Stimulated activated CD8-positive, alpha-beta memory T cell treated with anti-CD3 and anti-CD28 coated beads, Interleukin-15, amount 100 ng/mL, for 24 hours (primary cell): ENCODE measurements at places on chromosomes 6 and 20.

DNA sequence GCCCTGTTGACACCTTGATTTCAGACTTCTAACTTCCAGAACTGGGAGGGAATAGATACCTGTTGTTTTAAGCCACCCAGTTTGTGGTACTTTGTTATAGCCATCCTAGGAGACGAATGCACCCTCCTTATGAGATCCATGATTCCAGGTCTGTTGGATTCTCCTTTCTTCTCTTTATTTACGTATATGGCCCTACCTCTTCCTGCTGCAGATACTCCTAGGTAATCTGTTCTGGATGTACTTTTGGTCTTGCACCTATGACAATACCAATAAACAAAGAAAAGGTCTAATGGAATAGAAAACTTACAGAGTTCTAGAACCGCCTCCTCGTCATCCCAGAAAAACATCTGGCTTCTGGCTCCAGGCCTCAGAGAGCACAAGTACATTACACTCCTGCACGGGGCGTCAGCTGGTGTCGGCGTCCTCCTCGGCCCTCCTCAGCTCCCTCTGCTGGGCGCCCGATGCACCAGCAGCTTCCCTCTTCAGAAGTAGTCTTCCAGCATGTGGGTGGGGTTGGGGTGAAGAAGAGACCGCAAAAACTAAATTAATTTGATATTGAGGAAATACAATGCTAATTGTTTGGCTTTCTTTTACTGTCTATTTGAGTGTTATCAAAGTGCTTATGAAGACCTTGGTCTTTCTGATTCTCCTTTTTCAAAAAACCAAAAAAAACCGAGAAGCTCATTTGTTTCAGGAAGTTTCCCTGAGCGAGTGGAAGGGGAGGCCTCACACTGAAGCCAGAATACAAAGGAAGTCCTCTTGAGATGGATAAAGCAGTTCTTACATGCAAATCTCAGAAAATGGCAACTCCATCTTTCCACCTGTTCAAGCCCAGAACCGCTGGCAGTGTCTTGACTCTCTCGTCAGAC is 9.7 kb upstream of the ATXN1 start:
- peak; percentile 47 for DNase-seq

GRCh38 chr20:44171775-44172571 is 15.0 kb downstream of the JPH2 start:
- no peak for DNase-seq

GRCh38 chr6:90457867-90458259 is 129.0 kb downstream of the MAP3K7 start:
- DNase-seq, result no peak

- no peak for DNase-seq
Observed at GRCh38 chr6:168804331-168804730, 363.3 kb downstream of the SMOC2 start.

DNA sequence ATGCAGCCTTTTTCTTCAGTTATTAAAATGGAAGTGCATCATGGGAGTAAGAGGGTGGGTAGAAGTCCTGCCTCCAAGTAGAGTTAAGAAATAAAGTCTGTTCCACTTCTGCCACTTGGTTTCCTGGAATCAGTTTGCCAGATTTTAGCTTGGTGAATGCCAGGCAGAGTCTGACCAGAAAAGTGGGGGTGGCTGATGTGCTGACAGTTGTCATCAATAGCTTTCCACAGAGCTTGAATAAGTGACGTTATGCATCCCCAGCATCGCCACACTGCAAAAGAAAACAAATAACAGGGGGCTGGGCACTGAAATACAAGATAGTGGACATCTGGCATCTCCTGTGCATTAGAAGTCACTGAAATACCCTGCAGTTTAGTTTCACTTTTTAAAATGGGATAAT is 30.8 kb upstream of the CEP162 start:
- no peak for DNase-seq

DNA sequence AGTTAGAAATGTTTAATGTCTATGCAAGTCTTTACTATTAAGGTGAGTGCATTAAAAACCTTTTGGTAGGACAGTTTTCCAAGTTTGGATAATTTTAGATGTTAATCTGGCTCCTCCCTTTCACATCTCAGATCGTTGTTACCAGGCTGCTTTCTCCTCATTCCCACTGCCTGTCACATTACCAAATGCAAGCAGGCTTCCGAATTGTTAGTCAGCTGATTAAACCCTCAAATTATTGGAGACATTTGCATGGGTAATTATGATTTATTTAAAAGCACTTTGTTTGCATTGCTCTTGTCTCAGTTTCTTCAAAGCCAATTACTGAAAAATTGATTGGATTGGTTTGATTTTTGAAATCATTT is 816.5 kb downstream of the KIF16B start:
- no peak for DNase-seq

DNA sequence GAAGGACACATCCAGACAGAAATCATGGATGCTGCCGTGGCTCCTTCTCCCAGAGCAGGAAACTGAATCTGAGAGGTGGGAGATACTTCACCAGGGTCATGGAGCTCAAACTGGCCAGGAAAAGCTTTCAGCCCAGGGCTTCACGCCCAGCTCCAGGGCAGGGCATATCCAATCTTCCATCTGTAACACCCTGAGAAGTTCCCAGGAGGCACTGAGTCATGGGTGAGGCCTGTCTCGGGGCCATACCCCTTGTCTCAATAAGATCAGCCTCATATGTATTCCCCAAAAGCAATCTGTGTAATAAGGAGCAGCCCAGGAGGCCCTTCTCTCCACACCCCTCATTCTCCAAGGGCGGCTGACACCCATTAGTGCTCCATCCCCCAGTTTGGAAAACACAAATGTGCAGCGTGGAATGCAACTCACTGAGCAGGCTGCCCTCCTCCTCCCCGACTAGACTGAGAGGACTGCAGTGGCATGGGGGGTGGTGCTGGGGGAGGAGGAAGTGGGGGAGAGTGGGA is 439.3 kb upstream of the SULF2 start:
- no peak for DNase-seq

DNA sequence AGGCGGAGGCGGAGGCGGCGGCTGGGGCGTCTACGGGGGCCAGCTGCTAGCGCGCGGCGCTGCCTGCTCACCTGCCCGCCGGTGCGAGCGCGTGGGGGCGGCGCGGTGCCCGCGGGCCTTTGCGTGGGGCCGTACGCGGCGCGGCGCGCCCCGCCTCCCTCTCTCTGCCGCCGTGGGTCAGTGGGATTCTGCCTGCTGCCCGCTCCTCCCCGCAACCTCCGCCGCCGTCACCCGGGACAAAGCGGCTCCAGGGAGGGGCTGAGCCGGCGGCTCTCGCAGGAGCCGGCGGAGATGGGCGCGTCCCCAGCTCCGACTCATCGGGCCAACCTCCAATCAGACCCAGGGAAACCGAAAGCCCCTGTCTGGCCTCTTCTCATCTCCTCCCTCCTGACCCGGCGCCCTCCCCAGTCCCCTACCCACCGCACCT is at the start of gene RCAN2:
Gene RCAN2, minus strand, starts transcription at position 249 of the 427 bp plus-strand sequence.
- no peak for DNase-seq

DNA sequence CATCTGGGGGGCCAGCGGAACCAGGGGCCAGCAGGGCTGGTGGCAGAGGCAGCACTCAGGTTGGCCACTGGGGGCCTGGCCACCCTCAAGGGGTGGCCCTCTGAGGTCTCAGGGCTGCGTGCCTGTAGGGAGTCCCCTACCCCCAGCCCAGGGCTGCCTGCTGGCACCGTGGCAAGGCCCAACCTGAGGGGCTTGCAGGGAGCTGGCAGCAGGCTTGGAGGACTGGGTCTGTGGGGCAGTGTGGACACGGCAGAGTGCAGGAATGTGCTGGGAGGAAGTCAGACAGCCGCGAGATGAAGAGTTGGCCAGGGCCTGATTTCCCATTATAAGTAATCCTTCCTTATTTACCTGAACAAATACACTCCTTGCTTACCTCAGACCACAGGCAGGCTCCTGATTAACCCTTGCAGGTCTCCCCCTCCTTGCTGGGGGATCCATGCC is at the start of gene SPDEF:
Gene SPDEF, minus strand, starts transcription at position 299 of the 441 bp plus-strand sequence. CDS start 11,874 bp downstream, outside the sequence.
- DNase-seq, result no peak

GRCh38 chr20:60306105-60306504 is 347.9 kb downstream of the CDH26 start:
- no peak for DNase-seq

- DNase-seq, result no peak
Observed at GRCh38 chr6:27994616-27995015, 37.6 kb downstream of the OR2B6 start.

DNA sequence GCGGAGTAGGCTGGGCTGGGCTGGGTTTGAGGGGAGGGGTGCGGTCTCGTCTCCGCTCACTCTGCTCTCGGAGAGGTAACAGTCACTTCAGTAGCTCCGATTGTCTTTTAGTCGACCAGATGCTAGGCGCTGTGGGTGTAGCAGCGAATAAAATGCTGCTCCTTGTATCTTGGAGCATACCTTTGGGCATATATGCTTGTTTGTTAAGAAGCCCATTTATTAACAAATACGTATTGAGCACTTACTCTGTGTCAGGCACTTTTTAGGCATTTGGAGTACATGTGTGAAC is 545 bp downstream of the ACTR5 start:
- DNase-seq, result no peak

- DNase-seq, result no peak
Observed at GRCh38 chr6:27806981-27807440, 105.2 kb downstream of the OR2B2 start.

GRCh38 chr6:93801101-93801847 is 381.9 kb upstream of the EPHA7 start:
- DNase-seq, result no peak

GRCh38 chr20:47361057-47361915 is 4.8 kb upstream of the ZMYND8 start:
- DNase-seq, result no peak

GRCh38 chr6:147678253-147678652 is 169.8 kb downstream of the SAMD5 start:
- no peak for DNase-seq

- no peak for DNase-seq
Observed at GRCh38 chr20:48754292-48754691, 73.5 kb downstream of the PREX1 start.

- DNase-seq, result no peak
Observed at GRCh38 chr20:5091902-5092301, 27.9 kb downstream of the PCNA start.

DNA sequence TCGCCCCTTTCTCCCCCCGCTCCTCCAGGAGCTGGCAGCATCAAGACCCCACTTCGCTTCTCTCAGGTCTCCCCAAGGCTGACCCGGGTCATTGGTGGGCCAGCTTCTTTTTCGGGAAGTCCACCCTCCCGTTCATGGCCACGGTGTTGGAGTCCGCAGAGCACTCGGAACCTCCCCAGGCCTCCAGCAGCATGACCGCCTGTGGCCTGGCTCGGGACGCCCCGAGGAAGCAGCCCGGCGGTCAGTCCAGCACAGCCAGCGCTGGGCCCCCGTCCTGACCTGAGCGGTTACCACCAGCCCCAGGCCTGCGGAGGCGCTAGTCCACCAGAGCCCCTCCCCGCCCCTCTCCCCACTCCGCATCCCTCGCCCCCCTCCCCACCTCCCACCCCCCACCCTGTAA is 1.0 kb downstream of the PPDPF start:
- DNase-seq, result no peak

- no peak for DNase-seq
Observed at GRCh38 chr6:84979541-84979940, 215.1 kb upstream of the TBX18 start.

DNA sequence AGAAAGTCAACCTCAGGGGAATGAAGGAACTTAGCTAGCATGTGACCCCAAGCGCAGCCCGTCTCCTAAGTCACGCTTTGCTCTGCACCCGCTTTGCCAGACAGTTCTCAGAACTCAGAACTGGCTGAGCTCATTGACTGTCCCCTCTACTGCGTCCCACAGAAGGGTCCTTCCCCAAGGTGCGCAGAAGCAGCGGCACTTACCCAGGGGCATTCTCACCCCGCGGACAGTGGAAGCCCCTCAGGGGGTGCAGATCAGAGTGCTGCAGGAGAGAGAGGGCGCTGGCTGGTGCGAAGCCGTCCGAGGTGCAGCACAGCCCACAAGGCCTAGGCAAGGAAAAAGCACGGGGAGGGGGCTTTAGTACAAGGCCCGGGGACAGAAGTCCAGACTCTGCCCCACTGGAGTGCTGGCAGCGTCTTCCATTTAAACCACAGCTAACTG is 807 bp downstream of the SNHG17 start:
- DNase-seq, result no peak

DNA sequence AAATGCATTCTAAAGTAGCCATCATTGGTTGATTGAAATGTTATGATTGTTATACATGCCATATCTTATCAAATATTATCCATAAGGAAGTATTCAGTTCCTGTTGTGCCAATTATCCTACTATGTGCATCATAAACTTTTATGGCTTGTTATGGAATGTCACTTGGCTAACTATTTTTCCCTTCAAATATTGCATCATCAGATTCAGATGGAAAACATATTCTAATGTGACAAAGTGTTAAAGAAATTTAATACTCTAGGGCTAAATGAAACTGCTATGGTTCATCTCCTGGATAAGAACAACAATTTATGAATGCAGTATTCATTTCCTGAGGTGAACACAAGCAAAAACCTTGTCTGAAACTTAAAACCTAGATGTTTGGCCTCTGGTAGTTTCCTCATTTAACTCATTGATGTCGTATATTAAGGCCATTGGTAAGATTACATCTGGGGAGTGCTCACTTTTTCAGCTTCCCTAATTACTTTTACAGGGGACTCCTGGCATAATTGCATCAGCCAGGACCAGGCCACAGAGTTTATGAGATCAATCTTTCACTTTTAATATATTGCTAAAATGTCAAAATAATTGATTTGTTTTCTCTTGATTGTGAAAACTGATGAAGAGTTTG is 134.9 kb upstream of the CEP162 start:
- no peak for DNase-seq

DNA sequence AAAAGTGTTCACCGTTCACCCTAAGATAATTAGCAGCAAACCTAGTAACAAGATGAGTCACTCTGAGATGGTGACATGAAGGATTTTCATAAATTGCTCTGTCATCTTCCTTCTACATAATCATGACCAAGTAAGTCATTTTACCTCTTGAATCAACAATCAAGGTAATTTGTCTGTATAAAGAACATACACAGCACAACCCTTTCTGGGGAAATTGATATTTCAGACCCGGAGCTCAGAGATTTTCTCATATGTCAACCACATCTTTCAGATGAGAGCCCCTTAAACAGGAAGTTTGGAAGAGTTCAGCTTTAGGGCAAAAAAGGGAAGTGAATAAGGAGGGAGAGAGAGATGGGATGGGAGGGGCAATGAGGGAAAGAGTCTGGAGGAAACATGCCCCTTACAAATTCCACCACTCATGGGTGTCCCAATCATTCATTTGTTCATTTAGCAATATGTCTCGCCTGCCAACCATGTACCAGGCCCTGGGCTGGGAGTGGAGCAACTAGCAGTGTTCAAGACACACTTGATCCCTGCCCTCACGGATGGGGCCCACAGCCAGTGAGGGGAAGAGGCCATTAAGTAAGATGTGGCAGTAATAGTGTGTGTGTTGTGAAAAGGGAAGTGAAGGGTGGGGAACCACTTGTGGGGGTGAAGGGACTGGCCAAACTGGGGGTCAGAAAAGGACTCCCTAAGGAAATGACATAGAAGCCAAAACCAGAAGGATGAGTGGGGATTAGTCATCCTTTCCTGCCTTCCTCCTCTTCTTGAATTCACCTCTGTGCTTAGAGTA is 190.9 kb downstream of the MAFB start:
- no peak for DNase-seq

DNA sequence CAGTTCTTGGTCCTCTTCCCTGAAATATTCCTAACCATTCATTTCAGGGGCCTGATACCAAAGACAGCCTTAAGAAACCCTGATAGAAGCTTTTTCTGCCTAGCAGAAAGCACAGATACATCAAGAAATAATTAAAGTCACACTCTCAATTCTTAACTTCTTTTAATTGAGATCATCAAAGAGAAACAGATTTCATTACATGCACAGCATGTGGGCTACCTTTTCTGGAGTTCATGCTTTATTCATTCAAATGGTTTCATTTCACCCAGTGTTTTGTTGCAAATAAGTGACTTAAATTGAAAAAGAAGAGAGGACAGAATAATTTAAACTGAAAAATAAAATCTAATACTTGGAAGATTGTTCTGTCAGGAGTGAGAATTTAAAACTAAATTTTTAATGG is 192.6 kb upstream of the GGTLC1 start:
- no peak for DNase-seq
